ENCODE measurements at places on chromosomes 11 and 22.

DNA sequence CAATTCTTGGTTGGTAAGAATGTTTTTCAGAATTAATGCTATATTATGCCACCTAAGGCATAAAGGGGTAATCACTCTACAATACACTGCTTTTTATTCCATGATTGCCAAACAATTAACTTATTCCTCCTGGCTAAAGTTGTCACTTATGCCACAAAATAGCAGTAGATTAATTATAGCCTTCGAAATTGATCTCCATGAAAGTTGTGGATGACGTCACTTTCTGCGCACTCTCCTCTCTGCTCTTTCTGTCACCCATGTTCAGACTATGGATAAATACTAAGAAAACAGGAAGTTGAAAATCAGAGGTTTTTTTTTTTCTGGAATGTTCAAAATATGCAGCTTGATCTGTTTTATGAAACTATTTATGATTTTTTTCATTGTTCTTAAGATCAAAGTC lies 790.1 kb upstream of the CNTN5 start:
- DNase-seq: no peak

GRCh38 chr22:25363474-25363873 lies 144.0 kb downstream of the CRYBB2 start:
- no peak for DNase-seq

DNA sequence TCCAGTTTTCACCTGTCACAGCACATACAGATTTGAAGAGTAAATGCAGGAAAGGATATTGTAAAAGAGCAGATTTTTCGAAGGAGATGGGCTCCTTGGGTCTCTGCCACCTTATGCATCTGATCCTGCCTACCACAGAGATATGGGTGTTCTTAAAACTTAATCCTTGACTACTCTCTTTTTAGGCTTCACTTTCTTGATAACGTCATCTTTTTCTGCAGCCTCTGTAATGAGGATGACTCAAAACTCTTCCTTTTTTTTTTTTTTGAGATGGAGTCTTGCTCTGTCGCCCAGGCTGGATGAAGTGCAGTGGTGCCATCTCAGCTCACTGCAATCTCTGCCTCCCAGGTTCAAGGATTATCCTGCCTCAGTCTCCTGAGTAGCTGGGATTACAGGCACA lies 7.8 kb downstream of the PRR14L start:
- DNase-seq: no peak

DNA sequence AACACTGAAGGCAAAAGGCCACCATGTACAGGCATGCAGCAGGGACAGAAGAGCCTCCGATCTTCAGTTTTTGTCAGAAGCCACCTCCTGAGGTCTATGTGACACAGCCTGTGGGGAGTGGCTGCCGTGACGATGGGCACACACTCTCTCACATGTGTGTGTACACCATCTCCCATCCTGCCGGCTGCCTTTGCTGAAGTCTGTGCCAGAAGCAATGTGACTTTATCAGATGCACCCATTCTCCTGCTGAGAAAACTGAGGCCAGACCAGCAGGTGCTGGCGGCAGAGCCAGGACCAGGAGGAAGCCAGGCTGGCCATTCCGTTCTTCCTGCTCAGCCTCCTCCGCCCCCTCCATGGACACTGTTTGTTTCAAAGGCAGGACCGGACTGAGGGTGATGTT lies 16.7 kb downstream of the SHANK2 start:
- no peak for DNase-seq

GRCh38 chr11:21295508-21295907 lies 626.1 kb downstream of the NELL1 start:
- no peak for DNase-seq

GRCh38 chr11:64196626-64197025 lies 9.9 kb upstream of the FERMT3 start:
- no peak for DNase-seq

GRCh38 chr11:12090061-12090591 lies 20.3 kb upstream of the MICAL2 start:
- no peak for DNase-seq

DNA sequence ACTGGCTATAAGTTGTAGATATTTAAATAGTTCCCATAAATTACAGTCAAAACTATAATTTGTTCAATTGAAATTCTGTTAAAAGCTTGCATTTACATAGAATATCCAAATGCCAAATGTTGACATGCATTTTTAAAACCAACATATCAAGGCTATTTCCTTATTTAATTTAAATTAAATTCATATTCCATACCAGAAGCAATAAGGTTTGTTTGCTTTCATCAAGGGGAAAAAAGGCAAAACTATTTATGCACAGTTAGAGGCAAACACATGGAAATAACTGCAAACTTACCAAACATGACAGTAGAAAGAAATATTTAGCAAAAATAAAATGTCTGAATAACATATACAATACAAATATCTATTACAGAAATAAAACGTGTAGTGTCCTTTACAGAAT lies 1581.2 kb upstream of the TENM4 start:
- DNase-seq: no peak

DNA sequence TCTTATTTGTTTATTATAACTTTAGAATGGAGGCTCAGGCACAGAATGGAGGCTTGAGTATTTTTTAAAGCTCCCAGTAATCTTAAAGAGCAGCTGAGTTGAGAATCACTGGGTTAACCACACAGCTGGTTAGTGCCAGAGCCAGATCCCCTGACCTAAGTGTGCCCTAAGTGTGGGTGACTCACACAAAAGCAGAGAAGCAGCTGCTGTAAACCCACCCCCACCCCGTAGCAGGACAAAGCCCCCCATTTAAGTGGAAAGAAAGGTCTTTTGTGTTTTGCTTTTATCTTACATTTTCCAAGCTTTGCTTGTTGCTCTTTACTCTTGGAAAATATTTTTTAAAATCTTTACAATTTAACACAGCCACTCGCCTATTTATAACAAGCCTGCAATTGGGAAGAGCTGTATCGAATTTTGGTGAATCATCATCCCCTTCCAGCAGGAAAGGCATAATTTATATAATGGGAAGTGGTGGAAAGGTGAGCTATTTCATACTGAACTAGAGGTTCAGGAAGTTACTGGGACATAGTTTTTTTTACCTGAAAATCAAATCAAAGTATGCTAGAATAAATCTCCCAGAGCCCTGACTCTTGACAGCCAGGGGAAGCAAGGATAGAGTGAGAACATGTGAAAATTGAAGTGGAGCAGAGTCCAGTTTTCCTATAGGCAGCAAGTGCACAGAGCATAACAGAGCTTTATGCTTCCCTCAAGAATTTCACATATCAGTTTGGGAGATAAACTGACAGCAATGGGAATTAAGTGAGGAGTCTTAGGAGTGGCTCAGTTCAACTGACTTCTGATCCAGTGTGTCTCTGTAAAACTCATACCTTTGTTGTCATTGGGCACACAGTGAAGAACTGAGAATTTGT lies 405.7 kb downstream of the AASDHPPT start:
- no peak for DNase-seq

- DNase-seq: no peak
Observed at GRCh38 chr11:117816151-117816741, 8.3 kb downstream of the FXYD2 start.

DNA sequence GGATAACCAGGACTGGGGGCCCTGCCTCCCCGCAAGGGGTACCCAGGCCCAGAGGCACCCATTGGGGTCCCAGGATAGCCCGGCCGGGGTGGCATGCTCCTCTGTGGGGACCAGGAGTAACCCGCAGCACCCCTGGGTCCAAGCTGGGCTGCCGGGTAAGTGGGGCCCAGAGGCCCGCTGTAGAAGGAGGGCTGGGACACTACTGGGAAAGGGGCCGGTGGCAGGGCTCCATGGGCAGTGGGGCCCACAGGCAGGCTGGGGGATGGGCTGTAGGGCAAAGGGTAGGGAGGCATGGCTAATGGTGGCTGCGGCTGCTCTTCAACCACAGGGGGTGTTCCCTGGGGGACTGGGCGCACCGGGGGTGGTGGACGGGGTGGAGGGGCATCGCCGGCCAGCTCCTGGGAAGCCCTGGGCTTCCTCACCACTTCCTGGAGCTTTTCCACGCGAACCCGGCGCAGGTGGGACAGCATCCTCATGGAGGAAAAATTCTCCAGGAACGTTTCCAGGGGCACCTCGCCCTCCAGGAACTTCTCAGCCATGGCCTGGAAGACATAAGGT lies 29.1 kb downstream of the VPS37C start:
- no peak for DNase-seq

GRCh38 chr11:79092791-79093353 lies 348.0 kb downstream of the TENM4 start:
- DNase-seq: no peak

- no peak for DNase-seq
Observed at GRCh38 chr11:102488208-102488607, 35.6 kb upstream of the TMEM123 start.

DNA sequence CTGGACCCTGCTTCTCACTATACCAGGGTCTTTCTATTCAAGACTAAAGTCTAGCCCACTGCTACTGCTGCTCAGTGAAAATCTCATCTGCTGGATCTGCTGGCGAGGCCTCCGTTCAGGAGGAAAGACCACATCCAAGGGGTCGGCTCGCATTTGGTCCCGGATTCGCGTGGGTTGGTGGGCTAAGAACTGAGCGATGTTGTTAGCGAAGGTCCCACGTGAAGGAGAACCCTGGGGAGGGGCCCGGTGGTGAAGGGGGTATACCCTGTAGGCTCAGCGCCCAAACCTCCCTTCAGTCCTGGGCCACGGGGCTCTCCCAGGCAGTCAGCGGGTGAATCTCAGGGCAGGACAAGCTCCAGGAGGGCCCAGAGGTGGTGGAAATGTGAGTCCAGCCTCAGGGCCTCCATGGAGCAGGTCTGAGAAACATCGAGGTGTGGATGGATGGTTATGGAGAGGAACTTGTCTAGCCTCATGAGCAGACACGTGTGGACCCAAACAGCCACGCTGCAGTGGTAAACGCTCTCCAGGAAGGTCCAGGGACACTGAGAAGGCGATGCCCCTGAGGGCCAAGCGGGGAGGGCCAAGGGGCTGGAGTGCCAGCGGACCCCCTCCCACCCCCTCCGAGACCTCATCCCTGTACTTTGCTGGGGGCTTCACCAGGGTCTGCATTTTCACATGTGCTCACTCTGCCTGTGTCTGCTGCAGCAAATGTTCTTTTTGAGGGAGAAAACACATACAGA lies 152.3 kb downstream of the CTTN start:
- no peak for DNase-seq

DNA sequence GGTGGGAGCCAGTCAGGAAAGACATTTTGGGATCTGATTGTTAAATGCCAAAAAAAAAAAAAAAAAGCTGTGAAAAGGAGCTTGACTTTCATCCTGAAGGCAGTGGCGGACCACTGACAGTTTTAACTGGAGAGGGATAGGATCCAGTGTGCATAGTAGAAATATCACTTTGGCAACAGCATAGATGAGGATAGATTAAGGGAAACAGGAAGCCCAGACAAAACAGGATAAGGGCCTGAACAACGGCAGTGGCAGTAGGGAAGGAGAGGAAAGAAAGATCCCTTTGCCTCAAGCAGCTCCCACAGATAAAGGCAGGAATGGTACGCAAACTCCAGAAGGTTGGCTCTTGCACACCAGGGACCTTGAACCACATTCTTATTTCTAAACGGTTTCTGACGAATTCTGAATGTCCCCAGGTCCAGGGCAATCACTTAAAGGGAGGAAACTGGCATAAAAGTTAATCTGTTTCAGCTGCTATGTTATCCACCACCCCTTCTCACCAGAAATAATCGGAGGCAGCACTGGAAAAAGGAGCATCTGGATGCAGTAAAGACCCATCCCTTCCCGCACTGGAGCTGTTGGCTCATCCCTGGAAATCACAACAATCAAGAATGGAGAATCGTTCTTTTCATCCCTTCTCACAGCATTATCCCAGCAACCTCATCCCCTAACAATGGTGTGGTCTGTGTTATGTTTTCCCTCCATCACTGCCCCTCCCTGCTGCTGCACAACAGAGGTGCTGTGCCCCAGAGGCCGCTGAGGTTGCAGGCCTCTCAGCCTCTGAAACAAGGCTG lies 99.1 kb downstream of the GAB2 start:
- no peak for DNase-seq

- no peak for DNase-seq
Observed at GRCh38 chr11:9790703-9791102, 126.8 kb downstream of the SWAP70 start.

DNA sequence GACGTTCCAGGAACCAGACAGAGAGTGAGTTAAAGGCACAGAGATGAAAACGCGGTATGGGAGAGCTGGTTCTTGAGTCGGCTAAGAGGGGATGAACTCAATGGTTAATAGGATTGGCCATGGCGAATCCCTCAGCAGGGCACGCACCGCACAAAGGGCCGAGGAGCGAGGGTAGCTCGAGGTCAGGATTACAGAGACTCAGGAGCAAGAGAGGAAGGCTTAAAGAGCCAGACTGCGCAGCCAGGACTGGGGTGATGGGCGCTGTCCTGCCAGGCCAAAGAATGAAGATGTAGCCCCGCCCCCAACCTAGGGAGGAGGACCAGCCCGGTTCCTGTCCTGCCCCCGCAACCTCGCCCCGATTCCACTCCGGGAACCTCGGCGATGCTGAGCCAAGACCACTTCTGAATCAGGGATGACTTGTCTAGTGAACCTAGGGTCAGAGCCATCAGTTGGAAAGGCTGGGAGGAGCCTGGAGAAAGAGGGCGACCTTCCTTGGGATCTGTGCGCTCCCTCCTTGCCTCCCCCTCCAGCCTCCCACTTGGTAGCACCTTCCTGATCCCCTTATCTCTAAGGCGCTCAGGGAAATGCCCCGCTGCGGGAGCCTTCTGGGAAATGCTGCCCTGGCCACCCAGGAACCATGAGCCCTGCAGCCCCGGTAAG lies at the start of gene PLEKHB1:
Gene PLEKHB1, plus strand, starts transcription at position 610 of the 660 bp plus-strand sequence. Its CDS starts 28 bp downstream, at position 638.
- DNase-seq: no peak

- DNase-seq: no peak
Observed at GRCh38 chr11:12480401-12480800, 103.0 kb downstream of the PARVA start.

DNA sequence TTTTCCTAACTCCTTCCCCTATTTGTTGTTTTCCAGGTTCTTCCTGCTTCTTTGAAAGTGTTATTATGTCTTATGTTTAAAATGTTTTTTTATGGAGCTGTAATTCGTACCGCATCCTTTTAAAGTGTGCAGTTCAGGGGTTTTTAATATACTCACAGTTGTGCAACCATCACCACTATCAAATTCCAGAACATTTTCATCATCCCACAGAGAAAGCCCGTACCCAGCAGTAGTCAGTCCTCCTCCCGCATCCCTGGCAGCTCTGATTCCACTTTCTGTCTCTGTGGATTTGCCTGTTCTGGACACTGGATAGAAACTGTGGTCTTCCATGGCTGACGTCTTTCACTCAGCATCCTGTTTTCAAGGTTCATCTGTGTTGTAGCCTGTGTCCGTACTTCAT lies 73.7 kb downstream of the JAM3 start:
- DNase-seq: no peak

- DNase-seq: no peak
Observed at GRCh38 chr11:122158171-122158570, 42.2 kb upstream of the BLID start.
